ENCODE measurements at places on chromosomes 6 and 20. TPM values are rescaled to one million over a fixed set of nuclear protein-coding genes. Genes with fewer than 3 reads are reported as not detected.

ZC2HC1B gene
- not detected for total RNA-seq

BMP5 gene
- not detected for total RNA-seq

RIPPLY2 gene
- total RNA-seq: not detected

OOEP gene
- total RNA-seq: not detected

SNAP25 gene
- 9.4 TPM for total RNA-seq

STK4 gene
- 26.7 TPM for total RNA-seq

LRFN2 gene
- not detected for total RNA-seq

MUC21 gene
- not detected for total RNA-seq

FAM217A gene
- total RNA-seq: not detected

ZNF165 gene
- total RNA-seq: 0.28 TPM

SIRPD gene
- total RNA-seq: not detected

CLPSL1 gene
- total RNA-seq: not detected

BHLHE23 gene
- not detected for total RNA-seq

LY86 gene
- total RNA-seq: 1.1 TPM

HCK gene
- 8.6 TPM for total RNA-seq

BTNL2 gene
- total RNA-seq: not detected

ULBP2 gene
- not detected for total RNA-seq

XKR7 gene
- under 0.01 TPM for total RNA-seq

C6orf52 gene
- not detected for total RNA-seq

ADAT2 gene
- 2.2 TPM for total RNA-seq

MTFR2 gene
- total RNA-seq: 0.36 TPM

RFX6 gene
- not detected for total RNA-seq

TMEM200A gene
- total RNA-seq: 1.9 TPM

ELMO2 gene
- 52.1 TPM for total RNA-seq

VWA7 gene
- not detected for total RNA-seq

GINS1 gene
- total RNA-seq: 0.33 TPM

CARMIL1 gene
- 8.2 TPM for total RNA-seq

PFDN6 gene
- 7.5 TPM for total RNA-seq

GSTA3 gene
- total RNA-seq: not detected

SLC13A3 gene
- total RNA-seq: 0.49 TPM

CRIP3 gene
- total RNA-seq: not detected

DEFB132 gene
- not detected for total RNA-seq

ASIP gene
- not detected for total RNA-seq

C20orf141 gene
- not detected for total RNA-seq

MAPK13 gene
- 2.6 TPM for total RNA-seq

CPXM1 gene
- 0.54 TPM for total RNA-seq

BAG2 gene
- 57.6 TPM for total RNA-seq

ZNF311 gene
- total RNA-seq: 0.99 TPM

C2 gene
- total RNA-seq: 4.9 TPM

MUC22 gene
- total RNA-seq: not detected

PNLDC1 gene
- total RNA-seq: 0.71 TPM

MOG gene
- not detected for total RNA-seq

SIM1 gene
- total RNA-seq: not detected

CD24 gene
- 4.5 TPM for total RNA-seq

RIPOR2 gene
- total RNA-seq: 10.9 TPM

C6orf141 gene
- total RNA-seq: 3.9 TPM

PACRG gene
- 6.9 TPM for total RNA-seq

PTCRA gene
- not detected for total RNA-seq

PPP1R16B gene
- 4.2 TPM for total RNA-seq

RNF144B gene
- 14.8 TPM for total RNA-seq
